ENCODE measurements at places on chromosomes 11 and 22.

DNA sequence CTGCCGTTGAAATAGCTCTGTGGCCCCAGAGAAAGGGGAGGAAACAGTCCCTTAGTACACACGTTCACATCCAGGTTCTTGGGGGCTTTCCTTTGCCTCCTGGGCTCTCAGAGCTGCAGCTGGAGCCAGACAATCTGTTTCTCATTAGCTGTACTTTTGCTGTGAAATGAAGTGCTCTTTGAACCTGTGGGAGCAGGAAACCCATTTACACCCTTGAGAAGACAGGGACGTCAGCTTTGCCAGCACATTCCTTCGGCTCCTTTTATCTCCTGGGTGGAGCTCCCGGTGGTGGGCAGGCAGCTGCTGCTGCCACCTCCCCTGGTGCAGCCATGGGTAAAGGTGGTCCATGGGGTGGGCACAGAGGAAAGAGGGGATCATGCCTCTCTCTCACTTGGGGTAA, 80.6 kb upstream of the TIMP3 start:
- H3K36me3 ChIP-seq = no peaks in the 10 kb centered on the region
- no peak overlapping the region for H3K4me3 ChIP-seq
- no peak overlapping the region for H3K27ac ChIP-seq
- DNase-seq = no peak
- H3K27me3 ChIP-seq = no peaks in the 10 kb centered on the region

GRCh38 chr11:64208796-64209562, 2.5 kb downstream of the FERMT3 start:
- H3K27ac ChIP-seq = peak overlapping the region; percentile 94
- peaks cover 44% of the 10 kb centered on the region for H3K4me1 ChIP-seq
- DNase-seq = no peak
- peaks cover 21% of the 10 kb centered on the region for H3K36me3 ChIP-seq

DNA sequence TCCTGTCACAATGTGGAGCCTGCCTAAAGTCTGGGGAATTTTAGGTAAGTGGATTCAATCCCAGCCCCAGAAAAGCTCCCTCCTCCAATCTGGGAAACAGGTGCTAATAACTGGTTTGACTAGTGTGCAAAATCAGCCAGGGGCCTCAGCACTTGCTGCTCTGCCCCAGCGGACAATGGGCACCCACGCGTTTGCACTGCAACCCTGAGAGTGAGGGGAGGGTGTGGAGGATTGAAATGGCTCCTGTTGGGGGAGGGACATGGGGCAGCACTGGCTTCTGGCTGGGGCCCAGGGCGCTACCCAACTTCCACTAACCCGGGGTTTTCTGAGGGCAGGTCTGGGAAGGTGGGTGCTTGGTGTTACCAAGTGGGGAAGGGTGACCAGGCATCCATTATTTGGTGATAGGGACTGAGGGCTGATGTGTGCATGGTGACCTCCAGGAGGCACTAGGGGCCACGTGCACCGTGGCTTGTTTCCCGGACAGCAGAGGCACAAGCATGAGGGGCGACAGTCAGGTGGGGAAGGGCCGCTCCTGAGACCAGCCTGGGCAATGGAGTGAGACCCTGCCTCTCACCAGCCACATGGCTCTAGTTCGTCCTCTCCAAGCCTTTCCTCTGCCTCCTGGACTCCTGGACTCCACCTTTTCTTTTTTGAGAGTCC, 4.3 kb upstream of the PNPLA5 start:
- DNase-seq = no peak
- H3K27ac ChIP-seq = no peak overlapping the region
- no peaks in the 10 kb centered on the region for H3K36me3 ChIP-seq
- no peak overlapping the region for H3K4me3 ChIP-seq
- no peaks in the 10 kb centered on the region for H3K4me1 ChIP-seq

DNA sequence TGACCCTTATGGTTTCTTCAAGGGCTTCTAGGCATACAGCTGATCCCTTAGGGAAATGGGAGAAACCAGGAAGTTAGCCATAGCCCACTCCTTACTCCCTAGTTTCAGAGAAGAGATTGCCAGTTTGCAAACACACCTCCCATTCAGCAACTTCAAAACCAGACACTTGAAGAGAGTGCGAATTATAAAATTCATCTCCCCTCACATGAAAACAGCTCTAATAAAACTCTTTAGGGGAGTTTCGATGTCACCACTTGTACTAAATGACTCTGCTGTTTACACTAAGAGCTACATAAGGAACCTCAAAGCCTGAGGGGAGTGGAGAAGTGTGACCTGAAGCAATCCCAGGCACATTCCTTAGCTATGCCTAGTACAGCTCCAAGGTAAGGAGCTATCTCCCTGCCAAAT, 8.3 kb downstream of the LGR4 start:
- peaks cover 6% of the 10 kb centered on the region for H3K4me1 ChIP-seq
- no peak overlapping the region for H3K4me3 ChIP-seq
- H3K36me3 ChIP-seq = no peaks in the 10 kb centered on the region
- no peak for DNase-seq
- H3K27me3 ChIP-seq = no peaks in the 10 kb centered on the region

DNA sequence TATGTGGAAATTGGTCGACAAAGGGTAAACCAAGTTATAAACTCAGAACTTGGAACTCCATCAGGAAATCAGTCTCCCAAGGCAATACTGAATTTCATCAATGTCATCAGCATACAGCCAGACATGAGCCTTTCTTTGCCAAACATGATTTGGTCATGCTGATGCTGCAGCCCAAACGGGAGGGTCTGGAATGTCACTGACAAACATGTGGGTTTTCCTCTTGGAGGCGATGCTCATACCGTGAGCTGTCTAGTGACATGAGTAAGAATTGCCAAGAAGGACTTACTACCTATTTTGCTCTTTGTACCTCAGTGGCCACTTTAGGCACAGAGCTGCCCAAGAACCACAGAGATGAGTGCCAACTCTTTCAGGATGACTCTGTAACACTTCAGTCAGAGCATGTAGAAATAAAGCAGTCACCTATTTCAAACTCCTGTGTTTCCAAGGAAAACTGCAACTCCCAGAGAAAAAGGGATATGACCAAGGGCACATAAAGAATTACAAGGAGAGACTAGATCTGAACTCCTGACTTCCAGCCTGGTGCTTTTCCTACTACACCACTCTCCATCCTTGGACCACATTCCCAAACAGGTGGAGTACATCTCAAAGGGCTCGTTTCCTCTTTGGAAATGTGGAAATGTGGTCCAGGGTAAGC, 24.3 kb upstream of the MRGPRX2 start:
- no peaks in the 10 kb centered on the region for H3K36me3 ChIP-seq
- no peaks in the 10 kb centered on the region for H3K27me3 ChIP-seq
- DNase-seq = no peak

DNA sequence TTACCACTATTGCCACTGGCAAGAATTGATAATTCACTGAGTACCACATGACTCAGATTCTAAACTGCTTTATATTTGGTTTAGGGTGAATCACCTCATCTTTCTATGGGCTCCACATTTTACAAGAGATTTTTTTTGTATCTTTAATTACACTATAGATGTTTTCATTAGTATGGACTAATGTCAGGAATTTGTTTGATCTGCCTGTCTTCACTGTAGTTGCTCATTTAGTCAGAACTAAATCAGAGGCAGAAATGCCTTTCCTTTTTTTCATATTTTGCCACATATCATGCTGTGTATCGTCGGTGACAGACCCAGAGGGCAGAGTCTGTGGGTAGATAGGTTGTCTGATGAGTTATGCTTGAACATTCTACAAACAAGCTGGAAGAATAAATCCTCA, 524.1 kb downstream of the METTL15 start:
- H3K4me1 ChIP-seq = no peaks in the 10 kb centered on the region
- no peaks in the 10 kb centered on the region for H3K36me3 ChIP-seq
- H3K4me3 ChIP-seq = no peak overlapping the region
- no peak overlapping the region for H3K27ac ChIP-seq

- H3K4me3 ChIP-seq = no peak overlapping the region
- no peaks in the 10 kb centered on the region for H3K36me3 ChIP-seq
- no peak for DNase-seq
- no peaks in the 10 kb centered on the region for H3K4me1 ChIP-seq
- no peaks in the 10 kb centered on the region for H3K27me3 ChIP-seq
- no peak overlapping the region for H3K27ac ChIP-seq
Measured at GRCh38 chr22:22703203-22703570, 58.8 kb downstream of the GGTLC2 start.

DNA sequence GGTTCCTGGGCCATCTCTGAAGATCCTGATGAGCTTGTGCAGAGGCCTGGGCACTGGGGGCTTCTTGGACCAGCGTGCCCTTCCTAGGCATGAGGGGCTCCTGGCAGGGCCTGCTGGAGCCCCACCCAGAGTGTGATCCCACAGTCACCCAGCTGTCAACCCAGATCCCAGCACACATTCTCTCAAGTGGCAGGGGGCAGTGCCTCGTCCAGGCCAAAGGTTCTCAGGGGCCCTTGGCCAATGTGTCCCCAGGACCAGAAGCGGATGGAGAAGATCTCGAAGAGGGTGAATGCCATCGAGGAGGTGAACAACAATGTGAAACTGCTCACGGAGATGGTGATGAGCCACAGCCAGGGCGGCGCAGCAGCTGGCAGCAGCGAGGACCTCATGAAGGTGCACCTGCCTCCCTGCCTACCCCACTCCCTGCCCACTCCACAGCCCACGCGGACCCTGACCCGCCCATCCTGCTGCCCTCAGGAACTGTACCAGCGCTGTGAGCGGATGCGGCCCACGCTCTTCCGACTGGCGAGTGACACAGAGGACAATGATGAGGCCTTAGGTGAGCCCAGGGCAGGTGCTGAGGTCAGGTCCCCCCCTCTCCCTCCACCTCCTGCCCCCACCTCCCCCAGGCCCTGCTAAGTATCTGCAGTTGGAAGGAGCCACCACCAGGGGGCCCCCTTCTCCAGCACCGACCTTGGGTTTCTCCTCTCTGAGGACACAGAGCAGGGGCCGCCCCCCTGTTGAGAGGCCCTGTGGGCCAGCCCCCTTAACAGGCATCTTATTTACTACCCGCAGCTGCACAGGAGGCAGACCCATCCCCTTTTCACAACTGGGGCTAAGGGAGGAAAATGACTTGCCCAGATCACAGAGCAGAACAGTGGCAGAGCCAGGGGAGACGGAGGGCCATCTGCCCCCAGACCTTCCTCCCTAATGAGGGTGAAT, 14.7 kb downstream of the GGA1 start:
- H3K36me3 ChIP-seq = 0 out of 2 replicates have a peak, but pooled peaks cover 4% of the 10 kb centered on the region
- no peak overlapping the region for H3K4me3 ChIP-seq
- peaks cover 15% of the 10 kb centered on the region for H3K4me1 ChIP-seq
- peak; percentile 69 for DNase-seq
- no peaks in the 10 kb centered on the region for H3K27me3 ChIP-seq

DNA sequence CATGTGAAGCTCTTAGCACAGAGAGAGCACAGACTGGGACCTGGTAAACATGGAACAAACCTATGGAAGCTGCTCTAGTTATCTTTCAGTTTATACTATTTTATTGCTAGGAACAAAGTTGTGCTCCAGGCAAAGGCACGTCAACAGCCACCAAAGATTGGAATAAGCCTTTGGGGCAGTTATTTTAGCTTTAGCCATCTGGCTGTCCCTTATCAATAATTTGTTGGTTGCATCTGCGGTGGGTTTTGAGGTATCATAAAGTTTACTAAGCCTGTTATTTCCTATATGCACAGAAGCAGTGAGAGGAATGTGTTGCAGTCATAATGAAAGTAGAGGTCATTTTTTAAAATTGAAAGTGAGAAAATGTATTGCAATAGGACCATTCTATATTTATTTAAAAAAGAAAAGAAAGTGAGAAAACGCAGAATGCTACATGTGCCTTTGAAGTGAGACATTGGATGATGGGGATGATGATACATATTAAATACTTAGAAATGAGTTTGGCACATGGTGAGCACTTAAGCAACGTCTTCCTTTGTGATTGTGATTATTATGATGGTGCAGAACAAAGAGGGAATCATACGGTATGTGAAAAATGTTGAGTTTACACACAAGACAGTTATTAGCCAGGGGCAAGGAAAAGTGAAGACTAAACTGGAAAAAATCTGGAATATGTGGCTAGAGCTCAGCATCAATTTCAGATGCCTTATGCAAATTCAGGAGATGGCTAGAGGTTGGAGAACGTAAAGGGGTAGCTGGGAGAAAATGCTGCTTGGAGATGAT, 58.3 kb downstream of the PRR5L start:
- H3K36me3 ChIP-seq = no peaks in the 10 kb centered on the region
- H3K4me1 ChIP-seq = peaks cover 7% of the 10 kb centered on the region
- no peak for DNase-seq
- H3K27ac ChIP-seq = no peak overlapping the region
- no peak overlapping the region for H3K4me3 ChIP-seq

- no peaks in the 10 kb centered on the region for H3K27me3 ChIP-seq
- DNase-seq = no peak
- H3K27ac ChIP-seq = no peak overlapping the region
- peaks cover 19% of the 10 kb centered on the region for H3K4me1 ChIP-seq
Measured at GRCh38 chr11:86062719-86063118, 6.2 kb downstream of the PICALM start.

DNA sequence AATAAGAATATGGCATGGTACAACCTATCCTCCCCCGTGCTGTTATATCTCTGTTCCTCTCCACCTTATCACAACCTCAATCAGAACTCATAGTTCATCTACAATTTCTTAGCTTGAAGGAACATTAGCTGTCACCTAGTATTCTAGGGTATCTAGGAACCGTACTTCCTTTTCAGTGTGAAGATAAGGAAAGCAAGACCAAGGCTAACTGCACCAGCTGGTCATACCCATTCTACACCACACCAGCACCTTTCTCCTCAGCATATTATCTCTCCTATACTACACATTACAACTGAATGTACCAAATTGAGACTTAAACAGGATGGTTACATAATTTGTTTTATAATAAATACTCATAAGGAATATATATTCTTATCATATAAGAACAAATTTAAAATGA, 73.1 kb downstream of the ARHGAP32 start:
- H3K4me3 ChIP-seq = no peak overlapping the region
- H3K27ac ChIP-seq = no peak overlapping the region
- H3K27me3 ChIP-seq = no peaks in the 10 kb centered on the region
- no peaks in the 10 kb centered on the region for H3K4me1 ChIP-seq

DNA sequence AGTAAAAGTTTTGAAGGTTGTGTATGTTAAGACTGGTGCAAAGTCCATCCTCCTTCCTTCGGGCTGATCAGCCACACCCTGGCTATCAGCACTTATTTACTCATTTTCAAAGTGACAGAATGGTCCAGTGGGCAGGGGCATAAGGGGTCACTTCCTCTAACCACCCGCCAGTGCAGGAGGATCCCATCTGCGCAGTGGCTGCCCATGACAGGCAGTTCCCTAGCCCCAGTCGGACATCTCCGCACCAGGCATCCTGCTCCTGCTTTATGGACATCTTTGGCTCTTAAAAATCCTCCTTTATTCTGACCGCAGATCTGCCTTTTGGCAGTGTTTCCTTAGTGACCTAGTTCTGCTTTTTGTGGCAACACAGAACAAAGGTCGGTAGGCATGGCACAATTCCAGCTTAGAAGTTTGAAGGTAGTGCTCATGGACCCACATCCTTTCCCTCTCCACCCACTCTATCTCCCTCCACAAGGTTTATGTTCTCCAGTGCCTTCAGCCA, 55.9 kb downstream of the BMAL1 start:
- H3K27me3 ChIP-seq = no peaks in the 10 kb centered on the region
- no peak overlapping the region for H3K4me3 ChIP-seq
- no peaks in the 10 kb centered on the region for H3K36me3 ChIP-seq
- no peaks in the 10 kb centered on the region for H3K4me1 ChIP-seq
